GM04504 (cell line): ENCODE measurements at places on chromosomes 1 and 21.

DNA sequence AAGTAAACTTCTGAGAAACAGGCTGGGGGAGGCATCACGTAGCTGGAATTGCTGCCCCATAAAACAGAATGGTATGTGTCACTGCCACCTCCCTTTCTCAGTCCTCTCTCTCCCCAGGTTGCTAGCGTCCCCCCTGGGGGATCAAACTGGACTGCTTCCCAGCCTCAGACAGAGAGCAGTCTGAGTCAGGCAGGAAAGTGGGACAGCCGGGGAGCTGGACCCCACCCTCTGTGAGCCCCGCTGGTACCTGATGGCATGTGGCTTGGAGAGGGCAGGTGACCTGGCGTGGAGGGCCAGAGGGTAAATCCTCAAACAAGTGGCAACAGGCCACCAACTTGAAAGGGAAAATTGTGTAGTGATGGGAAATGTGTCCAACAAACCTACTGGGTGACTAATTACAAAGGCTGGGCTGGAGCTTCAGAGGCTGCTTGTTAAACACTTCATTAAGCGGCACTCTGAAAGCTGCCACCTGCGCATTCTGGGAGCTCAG lies 1.0 kb upstream of the SFN start:
- DNase-seq: no peak

DNA sequence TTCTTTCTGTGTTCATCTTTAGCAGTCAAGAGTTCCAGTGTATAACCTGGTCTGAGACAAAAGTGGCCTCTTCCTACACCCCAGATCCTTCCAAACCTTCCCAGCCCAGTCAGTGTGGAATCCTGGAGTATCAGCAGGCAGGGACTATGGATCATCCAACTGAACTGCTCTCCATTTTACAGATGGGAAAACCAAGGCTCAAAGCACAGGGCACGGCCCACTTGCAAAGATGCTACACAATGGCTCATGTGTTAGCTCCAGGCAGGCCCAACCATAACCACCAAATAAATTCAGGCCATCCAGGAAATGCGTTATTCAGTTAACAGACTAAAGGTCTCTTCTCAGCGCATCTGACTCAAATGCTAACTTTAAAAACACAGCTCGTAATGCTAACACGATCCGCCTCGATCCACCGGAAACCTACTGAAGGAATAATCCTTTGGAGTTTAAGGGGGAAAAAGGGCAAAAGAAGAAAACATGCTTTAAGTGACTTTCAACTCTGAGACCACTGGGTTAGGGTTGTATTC lies 7.1 kb downstream of the GLIS1 start:
- no peak for DNase-seq

DNA sequence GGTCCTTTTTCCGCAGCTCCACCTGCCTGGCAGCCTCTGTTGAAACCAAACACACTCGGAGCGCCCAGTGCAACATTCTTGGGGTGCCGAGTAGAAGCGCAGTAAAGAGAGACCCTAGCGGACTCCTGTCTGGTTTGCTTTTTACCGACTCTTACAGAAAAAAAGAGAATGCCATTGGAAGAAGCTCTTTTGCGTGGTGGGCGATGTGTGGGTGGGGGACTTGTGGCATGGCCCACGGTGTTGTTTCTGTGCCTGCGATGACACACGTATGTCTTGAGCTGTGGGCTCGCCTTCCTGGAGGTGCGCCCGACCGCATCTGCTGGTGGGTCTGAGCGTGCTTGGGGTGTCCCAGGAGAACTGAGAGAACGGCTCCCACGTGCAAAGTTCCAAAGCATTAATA lies 7.3 kb upstream of the BARHL2 start:
- DNase-seq: no peak

GRCh38 chr1:31691951-31692350 lies 11.9 kb downstream of the COL16A1 start:
- DNase-seq: no peak

DNA sequence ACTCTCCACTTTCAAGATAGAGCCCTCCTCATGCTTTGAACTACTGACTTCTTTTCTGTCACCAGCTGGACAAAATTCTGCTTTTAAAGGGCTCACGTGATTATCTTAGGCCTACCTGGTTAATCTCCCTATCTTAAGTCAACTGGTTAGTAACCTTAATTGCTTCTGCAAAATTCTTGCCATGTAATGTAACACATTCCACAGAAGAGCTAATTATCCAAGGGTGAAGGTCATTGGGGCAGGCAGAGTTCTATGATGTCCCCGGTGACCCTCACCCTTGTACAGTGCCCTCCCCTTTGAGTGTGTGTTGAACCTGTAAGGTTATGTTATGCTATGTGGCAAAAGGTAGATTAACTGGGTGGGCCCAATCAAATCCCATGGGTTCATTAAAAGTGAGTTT lies 25.2 kb upstream of the FOXE3 start:
- no peak for DNase-seq
